ENCODE measurements at places on chromosomes 2 and 18. TPM values are rescaled to one million over a fixed set of nuclear protein-coding genes. Genes with fewer than 3 reads are reported as not detected.

GRCh38 chr18:62521593-62521992, 1.2 kb upstream of the ZCCHC2 start:
- H3K4me1 ChIP-seq, result peaks cover 8% of the 10 kb centered on the region
- H3K27ac ChIP-seq, result no peak overlapping the region
- no peak for DNase-seq

GRCh38 chr2:71153585-71154224, 23.3 kb downstream of the MPHOSPH10 start:
- H3K27ac ChIP-seq, result no peak overlapping the region
- H3K27me3 ChIP-seq, result no peaks in the 10 kb centered on the region
- DNase-seq, result no peak
- no peak overlapping the region for H3K4me3 ChIP-seq

ATP6V1C2 gene
- not detected for total RNA-seq

DNA sequence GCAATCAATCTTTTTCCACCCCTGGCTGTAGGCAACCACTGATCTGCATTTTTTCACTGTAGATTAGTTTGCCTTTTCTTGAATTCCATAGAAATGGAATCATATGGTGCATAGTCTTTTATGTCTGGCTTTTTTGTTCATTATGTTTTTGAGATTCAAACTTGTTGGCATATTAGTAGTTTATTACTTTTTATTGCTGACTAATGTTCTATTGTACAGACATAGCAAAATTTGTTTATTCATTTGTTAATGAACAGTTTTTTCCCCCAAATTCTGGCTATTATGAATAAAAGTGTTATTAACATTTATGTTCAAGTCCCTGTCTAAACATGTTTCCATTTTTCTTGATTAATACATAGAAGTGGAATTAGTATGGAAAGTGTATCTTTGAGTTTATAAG, 21.4 kb upstream of the WDSUB1 start:
- H3K27ac ChIP-seq, result no peak overlapping the region
- no peaks in the 10 kb centered on the region for H3K4me1 ChIP-seq
- DNase-seq, result no peak
- H3K27me3 ChIP-seq, result no peaks in the 10 kb centered on the region

TRPM8 gene
- not detected for total RNA-seq

- no peak overlapping the region for H3K4me3 ChIP-seq
- H3K27ac ChIP-seq, result no peak overlapping the region
- no peak for DNase-seq
- no peaks in the 10 kb centered on the region for H3K27me3 ChIP-seq
- H3K36me3 ChIP-seq, result no peaks in the 10 kb centered on the region
Observed at GRCh38 chr2:2577407-2577831, 246.3 kb upstream of the MYT1L start.

- DNase-seq, result no peak
- no peaks in the 10 kb centered on the region for H3K27me3 ChIP-seq
- H3K36me3 ChIP-seq, result no peaks in the 10 kb centered on the region
- H3K27ac ChIP-seq, result peak overlapping the region; percentile 85
- H3K4me1 ChIP-seq, result peaks cover 69% of the 10 kb centered on the region
Observed at GRCh38 chr2:118091140-118091478, 2.8 kb downstream of the INSIG2 start.

CYP27A1 gene
- not detected for total RNA-seq

DNA sequence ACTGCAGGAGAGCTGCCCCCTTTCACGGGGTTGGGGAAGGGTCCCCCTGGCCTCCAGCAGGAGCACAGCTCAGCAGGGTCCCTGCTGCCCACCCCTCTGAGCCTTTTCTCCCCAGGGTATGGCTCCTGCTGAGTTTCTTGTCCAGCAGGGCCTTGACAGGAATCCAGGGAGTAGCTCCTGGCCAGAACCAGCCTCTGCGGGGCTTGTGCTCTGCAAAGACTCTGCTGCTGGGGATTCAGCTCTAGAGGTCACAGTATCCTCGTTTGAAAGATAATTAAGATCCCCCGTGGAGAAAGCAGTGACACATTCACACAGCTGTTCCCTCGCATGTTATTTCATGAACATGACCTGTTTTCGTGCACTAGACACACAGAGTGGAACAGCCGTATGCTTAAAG, 21.2 kb downstream of the FOSL2 start:
- no peaks in the 10 kb centered on the region for H3K4me1 ChIP-seq
- no peaks in the 10 kb centered on the region for H3K36me3 ChIP-seq
- no peak for DNase-seq
- H3K27ac ChIP-seq, result no peak overlapping the region
- no peaks in the 10 kb centered on the region for H3K27me3 ChIP-seq

DNA sequence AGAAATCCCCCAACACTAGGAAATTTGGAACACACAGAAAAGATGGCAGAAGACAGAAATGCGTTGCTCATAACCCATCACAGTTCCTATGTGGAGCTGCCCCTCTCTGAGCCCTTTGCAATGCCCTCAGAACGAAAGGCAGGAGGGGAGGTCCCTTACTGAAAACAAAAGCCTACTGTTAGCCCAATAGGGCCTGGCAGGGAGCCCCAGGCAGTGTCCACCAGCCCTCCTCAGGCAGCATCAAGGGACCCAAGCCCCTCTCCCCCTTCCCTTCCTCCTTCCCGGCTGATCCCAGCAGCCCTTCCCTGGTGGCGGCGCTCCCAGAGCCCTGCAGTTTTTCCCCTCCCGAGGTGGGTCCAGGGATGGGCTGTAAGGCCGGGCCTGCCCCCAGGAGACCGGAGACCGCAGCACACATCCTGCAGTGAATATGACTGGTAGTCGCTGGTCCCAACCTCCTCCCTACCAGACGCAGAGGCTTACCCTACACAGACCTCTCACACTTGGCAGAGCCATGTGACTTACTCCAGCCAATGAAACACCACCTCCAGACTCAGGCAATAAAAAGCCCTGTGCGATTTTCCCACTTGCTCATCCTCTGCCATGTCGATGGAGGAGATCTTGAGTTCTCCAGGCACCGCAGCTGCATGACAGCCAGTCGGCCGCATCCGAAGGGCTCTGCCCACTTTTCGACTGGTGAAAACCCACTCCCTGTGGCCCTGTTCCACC, 19.4 kb upstream of the DUSP2 start:
- H3K4me1 ChIP-seq, result peaks cover 28% of the 10 kb centered on the region
- no peak overlapping the region for H3K27ac ChIP-seq
- peaks cover 3% of the 10 kb centered on the region for H3K27me3 ChIP-seq
- H3K4me3 ChIP-seq, result peak overlapping the region; percentile 41
- no peaks in the 10 kb centered on the region for H3K36me3 ChIP-seq

GRCh38 chr2:45794134-45794617, 142.7 kb downstream of the PRKCE start:
- no peaks in the 10 kb centered on the region for H3K27me3 ChIP-seq
- no peak overlapping the region for H3K4me3 ChIP-seq
- peaks cover 28% of the 10 kb centered on the region for H3K4me1 ChIP-seq
- no peaks in the 10 kb centered on the region for H3K36me3 ChIP-seq
- no peak overlapping the region for H3K27ac ChIP-seq

GRCh38 chr2:173231465-173231864, 123.2 kb upstream of the CDCA7 start:
- H3K4me1 ChIP-seq, result no peaks in the 10 kb centered on the region
- no peak overlapping the region for H3K27ac ChIP-seq
- DNase-seq, result no peak
- no peak overlapping the region for H3K4me3 ChIP-seq
- no peaks in the 10 kb centered on the region for H3K27me3 ChIP-seq

DNA sequence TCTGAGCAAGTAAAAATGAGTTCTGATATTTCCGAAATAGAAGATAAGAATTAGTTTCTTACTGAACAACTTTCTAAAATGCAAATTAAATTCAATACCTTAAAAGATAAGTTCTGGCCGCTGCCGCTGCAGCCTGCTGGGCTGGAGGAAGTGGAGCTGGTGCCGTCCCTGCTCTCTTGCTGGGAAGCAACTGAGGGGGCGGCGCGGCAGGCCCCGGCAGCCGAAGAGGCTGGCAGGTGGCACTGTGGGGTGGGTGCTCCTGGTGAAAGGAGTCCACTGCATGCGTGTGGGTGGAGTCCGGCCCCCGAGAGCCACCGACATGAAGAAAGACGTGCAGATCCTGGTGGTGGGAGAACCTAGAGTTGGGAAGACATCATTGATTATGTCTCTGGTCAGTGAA, 89.5 kb upstream of the ZNF519 start:
- H3K4me3 ChIP-seq, result no peak overlapping the region
- no peaks in the 10 kb centered on the region for H3K36me3 ChIP-seq
- no peak overlapping the region for H3K27ac ChIP-seq
- no peak for DNase-seq
- no peaks in the 10 kb centered on the region for H3K27me3 ChIP-seq
- no peaks in the 10 kb centered on the region for H3K4me1 ChIP-seq
